ENCODE measurements at places on chromosomes 4 and X. TPM values are rescaled to one million over a fixed set of nuclear protein-coding genes. Genes with fewer than 3 reads are reported as not detected.

GRCh38 chrX:12360986-12361598, 222.8 kb downstream of the FRMPD4 start:
- no peak for DNase-seq

DNA sequence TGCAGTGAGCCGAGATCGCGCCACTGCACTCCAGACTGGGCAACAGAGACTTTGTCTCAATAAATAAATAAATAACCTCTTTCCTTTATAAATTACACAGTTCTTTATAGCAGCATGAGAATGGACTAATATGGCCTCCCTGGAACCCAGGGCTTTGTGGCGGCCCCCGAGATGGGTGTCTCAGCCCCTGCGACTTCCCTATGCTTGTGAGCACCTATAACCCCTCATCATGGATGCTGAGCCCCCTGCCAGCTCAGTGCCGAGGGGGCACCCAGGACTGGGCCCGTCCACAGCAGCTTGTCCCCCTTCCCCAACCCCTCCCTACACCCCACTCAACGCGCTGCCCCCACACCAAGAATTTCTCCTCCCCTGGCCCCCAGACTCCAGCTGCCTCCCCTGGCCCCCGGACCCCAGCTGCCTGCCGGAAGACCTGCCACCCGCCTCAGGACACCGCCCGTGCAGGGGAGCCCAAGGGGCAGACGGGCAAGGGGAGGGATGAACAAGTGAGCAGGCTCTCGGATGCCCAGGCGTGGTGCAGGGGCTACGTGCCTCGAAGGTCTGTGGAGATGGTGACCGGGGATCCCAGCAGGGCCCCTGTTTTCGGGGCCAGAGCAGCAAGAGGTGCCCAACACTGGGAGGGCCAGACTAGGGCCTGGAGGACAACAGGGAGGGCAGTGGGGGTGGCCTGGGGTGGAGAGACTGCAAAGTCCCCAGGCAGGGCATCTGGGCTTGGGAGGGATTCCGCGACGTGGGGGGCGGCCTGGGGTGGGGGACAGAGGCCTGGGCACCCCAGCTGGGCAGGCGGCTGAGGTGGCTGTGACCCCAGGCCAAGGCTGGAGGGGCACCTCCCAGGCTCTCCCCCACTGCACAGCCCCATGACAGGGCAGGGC, 74.0 kb downstream of the FAM53A start:
- no peak for DNase-seq

GRCh38 chr4:30619679-30620078, 100.5 kb upstream of the PCDH7 start:
- DNase-seq = no peak

GRCh38 chr4:73603271-73603710, 16.9 kb downstream of the RASSF6 start:
- peak; percentile 43 for DNase-seq

DNA sequence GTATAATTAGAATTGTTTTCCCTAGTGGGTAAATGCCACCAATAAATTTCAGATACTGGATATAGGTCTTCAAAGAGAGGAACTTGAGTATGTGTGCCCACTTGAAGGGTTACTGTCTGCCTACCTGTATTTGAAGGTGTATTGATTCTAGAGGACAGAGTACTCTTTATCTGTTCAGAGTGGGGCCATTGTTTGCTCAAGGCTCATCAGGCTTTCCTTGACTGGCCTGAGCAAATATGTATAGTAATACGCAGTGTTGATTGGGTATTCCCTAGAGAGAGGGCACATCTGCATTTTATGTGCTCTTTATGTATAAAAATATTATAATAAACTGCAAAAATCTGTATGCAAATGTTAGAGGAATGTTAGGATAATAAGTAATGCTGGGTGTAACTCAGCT, 23.7 kb downstream of the RP2 start:
- no peak for DNase-seq

DNA sequence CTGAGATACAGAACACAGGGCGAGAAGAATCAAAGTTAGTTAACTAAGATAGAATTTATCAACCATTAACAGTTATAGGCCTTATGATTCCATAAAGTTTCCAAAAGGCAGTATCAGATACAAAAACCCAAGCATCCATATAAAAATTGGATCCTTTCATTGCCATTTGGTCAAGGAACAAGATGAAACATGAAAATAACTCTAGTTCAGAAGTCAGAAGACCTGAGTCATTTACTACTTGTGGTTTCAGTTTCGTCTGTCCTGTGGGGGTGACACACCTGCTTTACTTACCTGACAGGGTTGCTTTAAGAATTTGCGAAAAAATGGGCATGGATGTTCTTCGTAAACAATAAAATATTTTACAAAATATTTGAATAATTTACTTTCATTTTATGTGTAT, 130.8 kb downstream of the ANAPC10 start:
- no peak for DNase-seq

DNA sequence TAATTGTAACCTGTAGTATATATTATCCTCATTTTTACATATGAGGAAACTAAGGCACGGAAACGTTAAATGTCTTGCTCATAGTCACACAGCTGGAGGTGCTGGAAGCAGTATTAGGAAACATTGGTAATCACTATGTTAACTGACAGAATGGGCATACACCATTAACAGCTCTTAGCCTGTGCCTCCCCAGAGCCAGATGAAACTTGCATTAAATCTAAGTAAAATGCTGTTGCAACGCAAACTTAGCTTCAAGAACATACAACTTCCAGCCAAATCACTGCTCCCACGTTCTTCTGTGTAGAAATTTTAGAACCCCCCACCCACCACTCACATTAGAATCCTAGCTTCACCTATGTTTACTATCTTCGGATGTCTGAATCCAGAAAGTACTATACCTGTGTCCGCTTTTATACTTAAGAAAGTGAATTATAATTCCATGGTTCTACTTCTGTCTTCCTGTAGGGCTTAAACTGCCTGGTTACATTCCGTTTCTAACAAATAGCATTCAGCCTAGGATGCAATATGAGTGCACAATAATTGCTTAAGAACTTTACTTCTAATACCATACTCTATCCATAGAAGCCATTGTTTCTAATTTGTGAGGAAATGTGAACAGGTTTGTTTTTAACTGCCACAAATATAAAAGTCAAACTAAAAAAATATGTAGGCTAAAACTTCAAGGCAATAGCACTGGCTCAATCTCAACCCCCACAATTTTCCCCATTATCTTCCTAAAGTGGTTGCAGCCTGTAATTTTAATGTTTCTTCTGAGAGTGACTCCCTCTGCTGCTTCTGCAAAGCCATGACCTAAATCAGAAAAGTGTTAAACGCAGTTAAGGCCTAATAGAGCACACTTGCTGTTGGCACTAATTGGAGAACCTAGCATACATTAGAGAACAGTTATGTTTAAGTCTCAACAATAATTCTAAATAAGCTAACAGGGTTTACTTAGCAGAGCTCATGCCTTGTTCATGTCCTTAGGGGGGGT, 4.4 kb downstream of the UNC5C start:
- no peak for DNase-seq

GRCh38 chr4:1567519-1567807, 116.7 kb downstream of the FAM53A start:
- DNase-seq = no peak

GRCh38 chr4:51878431-51878830, 35.5 kb downstream of the DCUN1D4 start:
- no peak for DNase-seq

- DNase-seq = no peak
Measured at GRCh38 chr4:73221734-73222133, 36.9 kb downstream of the ANKRD17 start.

DNA sequence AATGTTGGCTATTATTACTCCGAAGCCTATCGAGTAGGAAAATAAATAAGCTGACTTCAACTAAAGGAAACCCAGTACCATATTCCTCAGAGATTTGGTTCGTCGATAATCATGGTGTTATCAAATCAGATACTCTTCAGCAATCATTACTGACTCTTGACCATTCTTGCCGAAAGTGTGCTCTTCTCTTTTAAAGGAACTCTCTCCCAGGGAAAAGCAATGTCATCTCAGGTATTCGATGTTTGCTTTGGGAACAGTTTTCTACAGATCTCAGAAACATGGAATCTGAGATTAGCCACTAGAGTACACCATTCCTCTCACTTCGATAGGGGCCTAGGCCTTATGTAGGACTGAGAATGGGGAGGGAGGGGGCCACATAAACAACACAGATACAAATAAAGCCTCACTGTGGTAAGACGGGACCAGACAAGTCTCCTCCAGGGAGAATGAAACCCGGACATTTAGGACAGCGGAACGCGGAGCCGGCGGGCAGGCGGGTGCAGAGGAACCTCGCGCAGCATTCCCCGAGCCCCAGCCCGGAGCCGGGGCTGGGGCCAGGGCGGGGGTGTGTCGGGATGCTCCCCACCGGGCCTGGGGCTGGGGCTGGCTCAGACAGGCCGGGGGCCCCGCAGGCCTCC, 581 bp downstream of the DNAJB14 start:
- DNase-seq = peak; percentile 38

The INTS6L gene
- 14.0 TPM for polyA plus RNA-seq

The HS6ST2 gene
- polyA plus RNA-seq = 56.6 TPM

The NPNT gene
- 165 TPM for polyA plus RNA-seq

The CXCR3 gene
- not detected for polyA plus RNA-seq

The PHF8 gene
- 13.7 TPM for polyA plus RNA-seq

The MECP2 gene
- 16.0 TPM for polyA plus RNA-seq

Data from muscle of back (tissue), 13 donors.